Mononuclear cell (primary cell): ENCODE measurements at places on chromosomes 4 and X. TPM values are rescaled to one million over a fixed set of nuclear protein-coding genes. Genes with fewer than 3 reads are reported as not detected.

Gene SCFD2
- total RNA-seq: 20.6 TPM

Gene ARHGAP36
- total RNA-seq: not detected

Gene LINC00632
- total RNA-seq: 0.21 TPM

Gene GAGE13
- not detected for total RNA-seq

Gene PAGE5
- 1.5 TPM for total RNA-seq

Gene TAF7L
- not detected for total RNA-seq

Gene MAGEC3
- not detected for total RNA-seq

Gene MAOB
- 0.10 TPM for total RNA-seq

Gene CFI
- under 0.01 TPM for total RNA-seq

Gene PPP2R2C
- not detected for total RNA-seq

Gene RAB39B
- 3.7 TPM for total RNA-seq

Gene GAGE12H
- not detected for total RNA-seq

Gene NPY1R
- not detected for total RNA-seq

Gene SMIM31
- not detected for total RNA-seq

Gene GRID2
- total RNA-seq: not detected

Gene RBM46
- not detected for total RNA-seq

Gene WDR13
- 38.2 TPM for total RNA-seq

Gene ZBTB49
- total RNA-seq: 19.1 TPM

Gene ABLIM2
- total RNA-seq: 0.63 TPM

Gene ENPEP
- 0.73 TPM for total RNA-seq
